NCI-H2107 (cell line): ENCODE measurements at places on chromosomes 16 and 17.

DNA sequence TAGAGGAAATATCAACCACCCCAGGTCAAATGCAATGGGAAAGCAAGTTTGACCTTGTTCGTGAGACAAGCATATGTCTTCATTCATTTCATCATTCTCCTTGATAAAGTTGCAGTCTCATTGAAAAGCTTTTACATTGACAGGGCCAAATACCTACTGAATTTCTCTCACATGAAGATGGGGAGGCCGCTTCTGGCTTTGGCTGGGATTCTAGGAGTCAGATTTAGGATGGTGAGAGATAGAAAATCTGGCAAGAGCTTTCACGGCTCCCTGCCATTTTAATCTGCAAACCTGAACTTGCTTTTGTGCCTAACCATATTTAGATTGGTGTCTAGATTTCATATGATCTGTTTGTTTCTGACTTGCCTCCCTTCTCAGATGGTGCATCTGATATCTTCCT, 88.0 kb downstream of the TMEM100 start:
- no peak for DNase-seq

DNA sequence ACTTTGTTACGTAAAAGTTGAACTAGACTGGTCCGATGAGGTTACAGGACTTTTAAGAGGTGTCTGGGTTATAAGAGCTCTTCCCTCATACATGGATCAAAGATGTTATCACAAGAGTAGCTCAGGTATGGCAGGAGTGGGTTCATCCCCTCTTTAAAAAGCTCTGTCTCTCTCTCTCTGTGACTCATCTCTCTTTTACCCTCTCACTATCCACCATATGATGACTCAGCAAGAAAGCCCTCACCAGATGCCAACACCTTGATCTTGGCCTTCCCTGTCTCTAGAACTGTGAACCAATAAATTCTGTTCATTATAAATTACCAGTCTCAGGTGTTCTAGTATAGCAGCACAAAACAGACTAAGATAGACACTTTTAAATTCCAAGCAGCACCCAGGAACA, 1.9 kb upstream of the CLEC19A start:
- DNase-seq: no peak

GRCh38 chr17:29930409-29931010, 482 bp upstream of the SSH2 start:
- DNase-seq: no peak

DNA sequence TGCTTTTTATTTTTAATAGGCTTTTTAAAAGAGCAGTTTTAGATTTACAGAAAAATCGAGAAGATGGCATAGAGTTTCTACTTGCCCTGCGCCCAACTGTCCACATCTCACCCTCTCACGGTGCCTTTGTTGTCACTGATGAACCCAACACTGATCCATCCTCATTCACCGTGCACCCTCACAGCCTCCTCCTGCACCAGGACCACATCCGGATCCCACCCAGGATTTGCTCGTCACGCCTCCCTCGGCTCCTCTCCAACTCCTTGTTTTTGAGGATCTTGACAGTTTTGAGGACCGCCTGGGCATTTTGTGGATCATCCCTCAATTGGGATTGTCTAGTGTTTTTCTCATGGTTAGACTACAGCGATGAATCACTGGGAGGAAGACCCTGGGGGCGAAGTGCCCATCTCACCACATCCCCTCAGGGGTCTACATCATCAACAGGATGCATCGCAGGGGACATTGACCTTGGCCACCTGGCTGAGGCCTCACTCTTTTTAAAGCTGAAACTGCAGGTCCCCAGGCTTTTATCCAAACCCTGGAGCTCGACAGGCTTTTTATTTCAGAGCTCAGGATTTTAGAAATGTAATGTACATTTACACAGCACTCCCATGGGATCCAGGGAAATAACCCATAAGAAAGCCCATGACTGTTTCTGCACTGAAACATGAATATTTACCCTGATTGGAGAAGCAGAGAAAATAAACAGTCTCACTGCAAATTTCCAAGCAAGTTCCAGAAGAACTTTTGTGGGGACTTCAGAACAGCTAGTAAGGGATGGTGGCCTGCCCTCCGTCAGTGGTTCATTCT, 71.8 kb upstream of the ZNF469 start:
- DNase-seq: no peak

- DNase-seq: no peak
Measured at GRCh38 chr17:6173653-6174052, 103.5 kb downstream of the WSCD1 start.

- no peak for DNase-seq
Measured at GRCh38 chr16:68179196-68179795, 56.6 kb downstream of the ESRP2 start.

- DNase-seq: no peak
Measured at GRCh38 chr17:66443166-66443565, 140.8 kb downstream of the PRKCA start.

DNA sequence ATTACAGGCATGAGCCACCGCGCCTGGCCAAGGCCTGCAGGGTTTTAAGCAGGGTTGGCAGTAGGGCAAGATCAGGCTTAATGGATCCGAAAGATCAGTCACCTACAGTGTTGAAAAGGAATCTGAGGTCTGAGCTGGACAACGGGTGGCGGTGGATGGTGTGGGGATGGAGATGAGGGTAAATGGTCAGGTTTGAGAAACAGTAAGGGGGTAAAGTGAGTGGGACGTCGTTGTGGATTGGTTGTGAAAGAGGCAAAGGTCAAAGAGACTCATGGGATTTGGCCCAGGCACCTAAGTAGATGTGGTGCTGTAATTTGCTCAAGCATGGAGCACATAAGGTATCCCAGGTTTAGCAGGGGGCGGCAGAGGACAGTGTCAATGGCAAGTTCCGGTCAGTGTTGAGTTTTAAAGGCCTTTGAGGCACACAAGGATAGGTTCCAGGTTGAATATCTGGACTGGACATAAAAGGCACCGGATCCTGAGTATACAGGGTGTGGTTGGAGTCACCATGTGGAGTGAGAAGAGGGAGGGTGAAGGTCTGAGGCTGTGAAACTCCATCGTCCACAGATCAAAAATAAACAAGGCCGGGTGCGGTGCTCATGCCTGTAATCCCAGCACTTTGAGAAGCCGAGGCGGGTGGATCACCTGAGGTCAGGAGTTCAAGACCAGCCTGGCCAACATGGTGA, 1.1 kb upstream of the SLC16A5 start:
- no peak for DNase-seq

DNA sequence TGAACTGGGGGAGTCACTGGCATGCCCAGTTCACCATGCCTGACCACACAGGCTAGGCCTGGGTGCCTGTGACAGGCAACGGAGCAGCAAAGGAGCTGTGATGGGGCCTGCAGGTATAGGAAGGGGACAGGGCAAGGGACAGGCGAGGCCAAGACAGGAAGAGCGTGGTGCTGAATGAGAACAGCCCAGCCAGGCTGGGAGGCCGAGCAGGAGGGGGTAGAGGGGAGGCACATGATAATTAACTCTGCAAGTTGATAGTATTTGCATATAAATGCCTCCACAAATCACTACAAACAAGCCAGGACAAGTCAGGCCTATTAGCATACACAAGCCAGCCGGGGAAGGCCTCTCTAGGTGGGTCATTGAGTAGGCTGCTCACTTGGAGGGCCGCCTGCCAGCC, 7.8 kb downstream of the ZFHX3 start:
- DNase-seq: no peak

DNA sequence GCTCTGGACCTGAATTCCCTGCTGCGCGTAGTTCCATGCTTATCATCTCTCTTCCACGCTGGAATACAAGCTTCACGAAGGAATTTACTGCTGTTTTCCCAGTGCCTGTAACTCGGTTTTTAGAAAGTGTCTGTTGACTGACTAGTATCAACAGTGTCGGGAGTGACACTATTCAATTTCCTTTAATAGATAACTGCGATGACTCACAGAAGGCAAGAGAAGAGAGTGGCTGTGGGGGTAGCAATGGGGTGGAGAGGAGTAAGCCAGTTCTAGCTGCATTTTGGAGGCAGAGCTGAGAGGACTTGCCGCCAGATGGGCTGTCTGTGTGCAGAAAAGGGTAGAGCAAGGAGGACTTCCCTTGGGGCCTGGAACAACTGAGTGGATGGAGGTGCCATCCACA, 25.2 kb downstream of the B4GALNT2 start:
- no peak for DNase-seq

GRCh38 chr17:67635681-67636080, 82.1 kb upstream of the NOL11 start:
- DNase-seq: no peak

DNA sequence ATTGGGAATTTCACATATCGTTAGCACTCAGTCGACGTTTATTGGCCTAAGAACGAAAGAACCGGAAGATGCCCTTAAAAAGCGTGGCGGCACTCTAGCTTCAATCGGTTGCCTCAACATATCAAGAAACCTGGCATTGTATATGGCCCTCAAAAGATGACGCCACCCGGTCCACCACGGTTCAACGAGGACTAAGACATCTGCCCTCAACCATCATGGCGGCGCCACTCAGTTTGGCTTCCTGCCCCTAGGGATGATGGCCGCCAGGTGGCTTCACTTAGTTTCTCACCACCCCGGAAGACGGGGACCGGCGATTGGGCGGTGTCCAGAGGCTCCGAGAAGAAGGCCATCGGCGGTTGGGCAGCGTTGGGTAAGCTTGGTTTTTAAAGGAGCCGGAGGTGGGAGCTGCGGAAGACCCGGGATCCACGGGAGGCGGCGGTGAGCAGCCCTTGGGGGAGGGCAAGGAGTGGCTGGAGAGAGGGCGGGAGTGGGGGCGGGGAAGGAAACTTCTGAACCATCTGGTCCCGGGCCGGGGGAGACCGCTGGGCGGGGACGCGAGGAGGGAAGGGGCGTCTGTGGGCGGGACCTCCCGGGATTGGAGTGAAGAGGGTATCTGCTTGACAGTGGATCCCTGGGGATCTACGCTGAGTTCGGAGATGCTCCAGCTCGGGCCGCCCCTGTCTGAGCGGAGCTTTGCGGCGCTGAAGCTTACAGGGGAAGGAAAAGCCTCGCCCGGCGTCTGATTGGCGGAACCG, at the start of gene PRR14:
TSS of gene PRR14 (plus strand) at position 592 of the 755 bp plus-strand sequence. CDS start 686 bp downstream, outside the sequence.
- DNase-seq: peak; percentile 98

GRCh38 chr17:8146381-8147140, 5.6 kb downstream of the PER1 start:
- DNase-seq: no peak

DNA sequence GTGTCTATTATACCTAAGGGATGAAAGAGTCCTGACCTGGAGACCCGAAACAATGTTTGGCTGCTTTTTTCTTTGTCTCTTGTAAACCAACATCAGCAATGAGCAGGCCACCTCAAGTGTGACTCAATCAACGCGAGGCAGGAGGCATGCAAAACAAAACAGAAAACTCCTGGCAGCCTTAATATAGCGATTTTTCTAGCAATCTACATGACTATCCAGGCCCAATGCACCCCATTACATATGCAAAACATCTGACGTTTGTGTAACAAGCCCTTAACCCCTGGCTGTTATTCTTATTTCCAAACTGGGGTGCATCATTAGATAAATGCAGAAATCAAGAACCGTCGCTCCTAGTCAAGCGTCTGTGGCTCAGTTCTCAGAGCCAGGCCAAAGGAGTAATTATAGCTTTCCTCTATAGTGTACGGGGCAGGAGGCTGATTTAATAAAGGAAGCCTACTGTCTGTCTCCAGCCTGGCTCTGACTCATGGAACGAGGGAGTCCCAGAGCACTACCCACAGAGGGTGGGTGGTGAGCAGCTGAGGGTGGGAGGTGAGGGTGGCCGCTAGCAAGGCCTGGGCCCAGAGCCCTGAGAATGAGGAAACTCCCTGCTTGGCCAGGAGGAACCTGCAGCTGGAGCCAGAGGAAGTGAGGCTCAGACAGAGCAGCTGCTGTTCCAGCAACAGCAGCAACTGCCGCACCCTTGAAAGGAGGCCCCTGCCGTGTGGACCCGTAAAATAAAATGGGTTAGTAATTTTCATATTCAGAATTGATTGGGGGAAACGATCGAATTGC, 43.9 kb downstream of the CHD9 start:
- DNase-seq: peak; percentile 34

DNA sequence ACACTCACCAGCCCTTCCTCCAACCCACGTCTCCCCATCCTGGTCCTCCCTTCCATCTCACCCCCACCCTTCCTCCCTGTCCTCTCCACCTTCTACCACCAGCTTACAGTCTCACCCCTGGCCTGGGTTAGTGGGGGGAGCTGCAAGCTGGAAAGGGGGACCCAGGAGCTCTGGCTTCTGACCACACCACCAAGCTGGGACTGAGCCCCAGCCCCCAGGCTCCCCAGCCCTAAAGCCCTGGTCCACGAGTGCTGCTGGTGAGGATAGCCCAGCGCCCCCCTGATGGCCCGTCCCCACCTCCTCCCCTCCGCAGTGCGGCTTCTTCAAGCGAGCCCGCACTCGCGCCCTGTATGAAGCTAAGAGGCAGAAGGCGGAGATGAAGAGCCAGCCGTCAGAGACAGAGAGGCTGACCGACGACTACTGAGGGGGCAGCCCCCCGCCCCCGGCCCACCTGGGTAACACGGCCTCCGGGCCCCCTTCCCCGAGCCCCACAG, 7.2 kb upstream of the PDK2 start:
- no peak for DNase-seq

- peak; percentile 42 for DNase-seq
Measured at GRCh38 chr16:1105888-1106620, 10.0 kb upstream of the C1QTNF8 start.

DNA sequence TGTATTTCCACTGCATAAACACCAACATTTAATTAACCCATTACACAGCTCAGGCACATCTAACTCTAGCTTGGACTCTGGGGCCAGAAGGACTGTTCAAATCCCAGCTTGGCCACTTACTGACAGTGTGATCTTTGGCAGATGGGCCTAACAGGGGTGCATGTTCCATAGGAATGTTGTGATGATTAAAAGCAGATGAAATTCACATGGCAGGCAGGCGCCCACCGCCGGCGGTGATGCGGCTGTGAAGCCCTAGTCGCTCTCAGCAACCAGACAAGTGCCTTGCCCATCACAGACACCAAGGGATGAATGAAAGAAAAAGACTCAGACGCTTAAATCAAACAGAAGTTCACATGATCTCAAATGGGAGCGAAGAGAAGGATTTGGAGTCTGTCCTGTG, 84.6 kb upstream of the WSB1 start:
- DNase-seq: no peak
